ENCODE measurements at places on chromosomes 7 and 10.

DNA sequence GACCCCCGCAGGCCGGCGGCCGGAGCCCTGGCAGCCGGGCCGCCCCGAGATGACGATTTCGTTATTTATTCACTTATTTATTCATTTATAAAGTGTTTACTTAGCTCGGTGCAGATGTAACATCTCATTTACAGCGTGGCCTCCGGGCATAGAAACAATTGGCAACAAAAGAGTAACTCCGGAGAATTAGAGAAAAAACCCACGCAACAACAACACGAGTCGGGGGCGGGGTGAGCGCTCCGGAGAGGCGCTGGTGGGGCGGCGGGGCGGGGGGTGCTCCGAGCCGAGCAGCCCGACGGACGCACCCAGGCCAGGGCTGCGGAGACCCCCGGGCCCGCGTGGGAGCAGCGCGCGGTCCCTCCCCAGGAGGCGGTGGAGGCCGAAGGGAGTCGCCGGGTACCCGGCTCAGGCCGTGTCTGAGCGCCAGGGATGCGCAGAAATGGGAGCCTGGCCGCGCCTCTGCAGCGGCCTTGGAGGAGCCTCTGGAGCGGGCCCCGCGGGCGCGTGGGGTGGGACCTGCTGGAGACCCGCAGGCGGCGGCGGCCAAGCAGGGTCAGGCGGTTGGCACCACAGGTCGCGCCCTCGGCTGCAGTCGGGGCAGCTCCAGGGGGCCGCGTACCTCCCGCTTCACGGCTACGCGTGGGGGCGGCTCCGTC lies 14.3 kb downstream of the UNCX start:
- peaks cover 88% of the 10 kb centered on the region for H3K27me3 ChIP-seq
- no peak for DNase-seq
- H3K4me1 ChIP-seq, result peaks cover 75% of the 10 kb centered on the region
- H3K27ac ChIP-seq, result no peak overlapping the region

DNA sequence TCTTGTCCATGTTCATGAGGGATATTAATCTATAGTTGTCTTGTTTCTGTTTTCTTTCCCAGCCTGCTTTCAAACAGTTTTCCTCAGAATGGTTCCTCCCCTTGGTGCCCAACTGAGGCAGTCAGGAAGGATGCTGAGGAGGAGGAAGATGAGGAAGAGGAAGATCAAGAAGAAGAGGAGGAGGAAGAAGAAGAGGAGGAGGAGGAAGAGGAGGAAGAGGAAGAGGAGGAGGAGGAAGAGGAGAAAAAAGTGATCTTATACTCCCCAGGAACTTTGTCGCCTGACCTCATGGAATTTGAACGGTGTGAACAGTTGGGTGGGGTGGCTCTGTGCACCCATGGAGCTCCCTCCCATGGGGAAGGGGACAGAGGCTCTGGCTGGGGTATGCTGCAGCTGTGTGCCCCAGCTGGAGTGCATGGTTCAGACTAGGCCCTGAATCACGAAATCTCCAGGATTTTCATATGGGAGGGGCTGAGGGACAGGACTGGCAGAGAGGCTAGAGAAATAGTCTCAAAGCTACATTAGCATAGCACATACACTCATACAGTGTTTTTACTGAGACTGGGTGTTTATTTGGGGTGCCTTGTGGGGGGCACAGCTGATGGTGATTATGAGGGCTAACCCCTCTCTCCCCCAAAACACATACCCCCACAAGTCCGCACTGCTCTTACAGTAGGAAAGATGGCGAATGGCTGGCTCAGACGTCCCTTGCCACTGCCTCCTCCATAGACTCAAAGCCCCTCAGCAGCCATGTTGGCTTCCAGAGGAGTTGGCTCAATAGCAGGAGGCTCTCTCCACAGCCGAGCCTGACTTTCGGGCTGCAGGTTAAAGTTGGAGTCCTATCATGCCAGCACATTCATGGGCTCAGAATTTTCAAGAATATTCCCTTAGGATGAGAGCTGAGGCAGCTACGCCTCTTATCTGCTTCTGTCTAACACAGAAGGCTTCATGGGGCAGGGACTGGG lies 11.9 kb downstream of the STRA8 start:
- H3K4me3 ChIP-seq, result no peak overlapping the region
- no peak for DNase-seq
- H3K27me3 ChIP-seq, result peaks cover 9% of the 10 kb centered on the region
- H3K27ac ChIP-seq, result no peak overlapping the region
- peaks cover 6% of the 10 kb centered on the region for H3K4me1 ChIP-seq
- no peaks in the 10 kb centered on the region for H3K36me3 ChIP-seq

DNA sequence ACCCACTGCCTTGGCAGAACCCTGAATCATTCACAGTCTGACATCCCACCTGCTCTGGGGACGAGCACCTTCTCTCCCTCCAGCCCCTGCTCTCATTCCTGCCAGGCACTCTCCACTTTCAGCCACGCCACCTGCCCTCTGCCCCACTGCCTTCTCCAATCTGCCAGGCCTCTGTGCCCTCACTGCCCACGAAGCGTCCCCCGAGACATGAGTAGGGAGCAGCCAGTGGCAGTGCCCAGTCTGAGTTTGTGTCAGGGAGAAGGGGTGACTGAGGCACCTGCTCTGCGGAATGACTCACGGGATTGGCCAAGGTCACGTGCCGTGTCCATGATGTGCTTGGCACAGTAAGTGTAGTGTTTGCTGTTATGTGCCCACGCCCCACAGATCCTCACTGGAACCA lies 215.2 kb upstream of the PPP2R2D start:
- H3K4me3 ChIP-seq, result no peak overlapping the region
- no peaks in the 10 kb centered on the region for H3K36me3 ChIP-seq
- peaks cover 41% of the 10 kb centered on the region for H3K4me1 ChIP-seq
- no peak for DNase-seq
- peaks cover 3% of the 10 kb centered on the region for H3K27me3 ChIP-seq

DNA sequence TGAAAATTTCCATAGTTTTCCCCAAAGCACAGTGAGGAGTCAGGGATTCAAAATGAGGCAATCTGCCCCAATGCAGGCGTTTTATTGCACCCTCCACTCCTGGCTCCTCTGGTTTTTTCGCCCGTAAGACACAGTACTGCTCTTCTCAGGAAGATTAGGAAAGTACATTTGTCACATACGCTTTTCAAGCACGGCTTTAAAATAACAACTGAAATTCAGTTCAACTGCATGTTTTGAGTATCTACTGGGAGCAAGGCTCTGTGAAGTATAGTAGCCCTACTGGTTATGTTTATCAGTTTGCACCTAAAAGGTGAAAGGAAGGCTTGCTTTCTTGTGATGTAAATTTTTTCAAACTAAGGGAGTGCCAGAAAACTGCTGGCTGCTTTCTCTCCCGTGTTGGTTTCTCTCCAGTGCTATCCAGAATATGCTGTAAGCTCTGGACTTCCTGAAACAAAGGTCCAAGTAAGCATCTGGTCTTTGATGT lies 1.9 kb upstream of the SGMS1 start:
- H3K27ac ChIP-seq, result peak overlapping the region; percentile 99
- peak overlapping the region; percentile 93 for H3K4me3 ChIP-seq
- peaks cover 35% of the 10 kb centered on the region for H3K4me1 ChIP-seq
- peaks cover 11% of the 10 kb centered on the region for H3K36me3 ChIP-seq

DNA sequence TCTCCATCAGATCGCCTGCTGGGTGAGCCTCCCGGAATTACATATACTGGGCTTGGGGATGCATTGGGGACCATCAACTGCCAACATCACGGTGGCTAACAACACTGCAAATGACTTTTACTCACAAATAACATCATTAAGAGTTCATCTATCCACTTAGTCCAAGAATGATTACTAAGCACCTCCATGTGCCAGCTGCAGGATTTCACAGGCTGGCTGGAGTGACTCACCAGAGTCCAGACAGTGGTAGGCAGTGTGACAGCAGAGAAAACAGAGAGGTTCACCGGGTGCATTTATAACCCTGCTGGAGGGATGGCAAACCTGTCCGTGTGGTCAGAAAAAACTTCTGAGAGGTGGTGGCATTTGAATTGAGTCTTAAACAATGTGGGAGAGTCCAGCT lies 3.2 kb upstream of the IGFBP3 start:
- H3K36me3 ChIP-seq, result no peaks in the 10 kb centered on the region
- peak overlapping the region; percentile 61 for H3K27ac ChIP-seq
- H3K4me3 ChIP-seq, result no peak overlapping the region
- H3K27me3 ChIP-seq, result peaks cover 66% of the 10 kb centered on the region

DNA sequence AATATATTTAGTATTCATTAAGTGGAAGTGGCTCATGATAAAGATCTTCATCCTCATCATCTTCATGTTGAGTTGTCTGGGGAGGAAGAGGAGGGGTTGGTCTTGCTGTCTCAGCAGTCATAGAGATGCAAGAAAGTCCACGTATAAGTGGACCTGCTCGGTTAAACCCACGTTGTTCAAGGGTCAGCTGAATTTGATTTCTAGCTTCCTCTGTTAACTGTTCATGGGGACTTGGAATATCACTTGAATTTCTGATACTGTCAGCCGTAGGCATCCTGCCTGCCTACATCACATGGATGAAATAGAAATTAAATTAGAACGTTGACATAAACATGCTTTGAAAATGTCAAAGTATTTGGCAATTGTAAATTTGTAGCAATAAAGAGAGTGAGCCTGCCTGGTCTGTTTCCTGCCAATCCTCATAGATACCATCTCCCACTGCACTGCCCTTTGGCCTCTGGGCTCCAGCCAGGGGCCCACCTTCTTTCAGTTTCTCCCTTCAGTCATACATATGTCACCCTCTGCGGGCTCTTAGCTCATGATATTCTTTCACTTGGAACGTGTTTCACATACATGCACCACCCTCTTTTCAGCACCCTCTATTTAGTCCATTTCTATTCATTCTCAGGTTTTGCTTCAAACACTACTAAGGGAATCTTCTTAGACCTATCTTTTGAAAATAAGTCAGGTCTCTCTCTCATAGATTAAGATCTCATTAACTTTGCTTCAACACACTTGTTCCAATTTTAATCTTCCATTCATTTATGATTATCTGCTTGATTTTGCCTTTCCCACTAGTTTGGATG lies 376.3 kb downstream of the IPMK start:
- H3K4me1 ChIP-seq, result no peaks in the 10 kb centered on the region
- no peak overlapping the region for H3K27ac ChIP-seq
- no peak overlapping the region for H3K4me3 ChIP-seq
- DNase-seq, result no peak
- H3K36me3 ChIP-seq, result no peaks in the 10 kb centered on the region

GRCh38 chr10:118145256-118145655 lies 98.5 kb upstream of the RAB11FIP2 start:
- no peak overlapping the region for H3K4me3 ChIP-seq
- peaks cover 4% of the 10 kb centered on the region for H3K27me3 ChIP-seq
- DNase-seq, result no peak
- peaks cover 41% of the 10 kb centered on the region for H3K4me1 ChIP-seq
- H3K36me3 ChIP-seq, result no peaks in the 10 kb centered on the region

DNA sequence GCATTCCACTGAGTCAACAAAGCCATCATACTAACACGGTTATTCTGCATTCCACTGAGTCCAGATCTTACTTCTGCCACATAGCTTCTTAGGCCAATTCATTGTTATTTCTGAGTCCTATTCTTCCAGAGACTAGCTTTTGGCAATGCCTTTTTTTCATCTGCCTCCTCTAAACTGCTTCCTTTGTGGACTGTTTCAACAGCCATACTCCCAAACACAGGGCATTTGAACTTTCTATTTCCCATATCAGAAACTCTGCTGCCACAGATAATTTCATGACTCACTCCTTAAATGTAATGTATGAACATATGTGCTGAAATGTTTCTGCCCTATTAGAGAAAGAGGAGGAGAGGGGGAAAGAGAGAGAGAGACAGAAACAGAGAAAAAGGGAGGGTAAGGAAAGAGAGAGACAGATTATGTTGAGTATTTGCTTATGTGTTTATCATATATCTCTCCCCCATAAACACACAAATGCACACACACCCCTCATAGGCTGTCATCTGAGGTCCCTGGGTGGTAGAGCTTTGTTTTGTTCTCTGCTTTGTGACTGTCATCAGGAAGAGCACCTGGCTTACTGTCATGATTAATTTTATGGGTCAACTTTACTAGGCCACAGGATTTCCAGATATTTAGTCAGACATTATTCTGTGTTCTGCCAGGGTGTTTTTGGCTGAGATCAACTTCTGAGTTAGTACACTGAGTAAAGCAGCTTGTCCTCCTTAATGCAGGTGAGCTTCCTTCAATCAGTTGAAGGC lies 308.0 kb upstream of the KCND2 start:
- peak overlapping the region; percentile 37 for H3K27ac ChIP-seq
- no peaks in the 10 kb centered on the region for H3K36me3 ChIP-seq
- no peak overlapping the region for H3K4me3 ChIP-seq
- peaks cover 3% of the 10 kb centered on the region for H3K27me3 ChIP-seq

- no peak overlapping the region for H3K4me3 ChIP-seq
- DNase-seq, result no peak
- no peak overlapping the region for H3K27ac ChIP-seq
- no peaks in the 10 kb centered on the region for H3K36me3 ChIP-seq
- peaks cover 14% of the 10 kb centered on the region for H3K27me3 ChIP-seq
- H3K4me1 ChIP-seq, result peaks cover 35% of the 10 kb centered on the region
These were observed 126.3 kb upstream of the CXCL12 start for GRCh38 chr10:44511166-44511565.

DNA sequence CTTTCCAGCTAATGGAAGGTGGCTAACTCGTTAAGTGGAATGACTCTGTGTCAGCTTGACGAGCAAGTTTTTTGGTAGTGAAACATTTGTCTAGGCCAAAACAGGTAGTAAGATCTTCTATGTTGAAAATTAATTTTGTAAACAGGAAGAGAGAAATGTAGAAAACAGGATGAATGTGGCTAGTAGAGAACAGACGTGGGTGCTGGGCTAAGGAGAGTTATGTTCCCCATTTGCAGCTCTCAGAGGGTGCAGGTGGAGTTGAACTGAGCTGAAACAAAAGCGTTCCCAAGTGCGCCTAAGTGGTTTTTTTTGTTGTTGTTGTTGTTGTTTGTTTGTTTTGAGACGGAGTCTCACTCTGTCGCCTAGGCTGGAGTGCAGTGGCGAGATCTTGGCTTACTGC lies 59.5 kb upstream of the SRPK2 start:
- no peaks in the 10 kb centered on the region for H3K27me3 ChIP-seq
- no peaks in the 10 kb centered on the region for H3K36me3 ChIP-seq
- no peak overlapping the region for H3K4me3 ChIP-seq
- no peak overlapping the region for H3K27ac ChIP-seq
- H3K4me1 ChIP-seq, result peaks cover 10% of the 10 kb centered on the region
- DNase-seq, result no peak

GRCh38 chr7:24191362-24191761 lies 92.6 kb upstream of the NPY start:
- H3K27ac ChIP-seq, result no peak overlapping the region
- no peak for DNase-seq
- H3K4me3 ChIP-seq, result no peak overlapping the region
- no peaks in the 10 kb centered on the region for H3K4me1 ChIP-seq
- no peaks in the 10 kb centered on the region for H3K36me3 ChIP-seq
- no peaks in the 10 kb centered on the region for H3K27me3 ChIP-seq

DNA sequence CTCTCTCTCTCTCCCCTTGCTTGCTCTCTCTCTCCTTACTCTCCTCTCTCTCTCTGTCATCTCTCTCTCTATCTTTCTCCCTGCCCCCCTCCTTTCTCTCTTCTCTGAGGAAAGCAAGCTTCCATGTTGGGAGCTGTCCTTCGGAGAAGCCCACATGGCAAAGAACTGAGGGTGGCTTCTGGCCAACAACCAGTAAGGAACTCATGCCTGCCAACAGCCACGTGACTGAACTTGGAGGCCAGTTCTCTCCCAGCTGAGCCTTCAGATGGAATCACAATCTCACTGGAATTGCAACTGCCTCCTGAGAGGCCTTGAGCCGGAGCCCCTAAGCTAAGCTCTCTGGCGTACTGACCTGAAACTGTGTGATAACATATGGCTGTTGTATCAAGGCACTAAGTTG lies 12.0 kb upstream of the DHTKD1 start:
- H3K4me3 ChIP-seq, result no peak overlapping the region
- H3K27me3 ChIP-seq, result no peaks in the 10 kb centered on the region
- no peak overlapping the region for H3K27ac ChIP-seq
- DNase-seq, result no peak
- no peaks in the 10 kb centered on the region for H3K36me3 ChIP-seq

Measured in nephron progenitor cell (in vitro differentiated cells).